Stimulated activated CD4-positive, alpha-beta T cell treated with anti-CD3 and anti-CD28 coated beads, Interleukin-12 subunit alpha, Interleukin-12 subunit beta, amount 100 ng/mL, for 48 hours (primary cell): ENCODE measurements at places on chromosomes 5 and 9.

DNA sequence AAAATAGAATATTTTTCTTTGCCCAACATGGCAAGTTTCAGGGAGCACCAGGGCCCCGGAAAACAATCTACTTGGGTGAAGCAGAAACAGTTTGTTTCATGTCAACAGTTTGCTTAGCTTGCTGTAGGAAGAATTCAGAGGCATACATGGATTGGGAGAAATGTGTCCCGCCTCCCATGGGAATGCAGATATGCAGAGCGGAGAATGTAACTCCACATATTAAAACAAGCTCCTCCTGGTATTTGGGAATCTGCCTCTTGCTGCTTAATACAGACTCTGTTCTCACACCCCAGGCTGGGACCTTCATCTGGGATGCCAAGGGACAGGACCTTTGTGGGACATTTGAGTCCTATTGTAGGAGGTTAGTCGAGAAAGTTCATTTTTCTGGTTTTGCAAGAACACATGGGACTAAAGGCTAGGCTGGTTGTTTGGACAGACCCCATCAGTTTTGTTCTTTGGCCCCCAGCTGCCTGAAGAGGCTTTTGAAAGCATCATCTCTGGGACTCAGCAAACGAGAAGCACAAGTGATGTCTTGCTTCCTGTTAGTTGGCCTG, 220.5 kb upstream of the ADRA1B start:
- DNase-seq = no peak

- DNase-seq = no peak
Observed at GRCh38 chr5:61289241-61289640, 42.8 kb upstream of the ZSWIM6 start.

- no peak for DNase-seq
Observed at GRCh38 chr9:70421272-70422180, 7.1 kb upstream of the KLF9 start.

DNA sequence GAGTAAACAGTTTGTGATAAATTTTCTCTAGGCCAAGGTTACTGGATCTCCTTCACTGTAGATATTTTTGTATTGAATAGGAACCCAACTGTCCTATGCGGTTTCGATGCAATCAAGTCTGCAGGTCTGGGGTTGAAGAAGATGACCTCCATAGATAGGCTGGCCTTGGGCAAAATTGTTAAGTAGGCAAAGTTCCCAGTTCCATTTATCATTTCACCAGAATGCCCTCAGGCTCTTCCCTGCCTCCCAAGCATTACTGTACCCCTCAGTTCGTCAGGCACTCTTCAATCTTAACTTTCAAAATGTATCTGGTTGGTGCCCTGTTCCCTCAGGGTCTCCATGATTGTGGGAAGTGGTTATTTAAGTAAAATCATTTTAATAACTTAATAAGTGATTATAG, 1802.9 kb upstream of the WWC1 start:
- no peak for DNase-seq

- no peak for DNase-seq
Observed at GRCh38 chr9:132409828-132410528, at the start of gene CFAP77. TSS of gene CFAP77 (plus strand) at chr9:132410211. CDS start at chr9:132410272, 61 bp downstream.

GRCh38 chr9:17760250-17760649, 181.4 kb downstream of the SH3GL2 start:
- DNase-seq = no peak

GRCh38 chr5:56147659-56148230, 85.4 kb downstream of the ANKRD55 start:
- DNase-seq = no peak

- DNase-seq = no peak
Observed at GRCh38 chr5:149794487-149794971, 64.4 kb downstream of the PPARGC1B start.

GRCh38 chr5:4862500-4862899, 277.6 kb upstream of the ADAMTS16 start:
- no peak for DNase-seq

DNA sequence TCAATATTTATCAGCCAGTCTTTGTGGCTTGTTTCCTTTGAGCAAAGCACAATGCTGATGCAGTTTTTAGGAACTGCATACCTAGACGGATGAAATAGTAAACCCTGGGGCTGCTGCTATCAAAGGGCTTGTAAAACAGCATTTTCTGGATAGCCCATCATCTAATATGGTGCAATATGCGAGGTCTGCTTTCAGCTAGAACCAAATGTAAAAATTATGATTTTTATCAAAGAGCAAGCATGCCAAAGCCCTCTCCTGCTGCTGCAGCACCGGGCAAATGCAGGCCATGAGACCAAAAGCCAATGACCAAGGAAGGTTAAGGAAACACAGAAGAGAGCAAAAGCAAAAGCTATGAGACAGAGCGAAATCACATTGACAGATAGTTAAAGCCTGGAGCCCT, 1000.4 kb downstream of the MAT2B start:
- no peak for DNase-seq

- DNase-seq = no peak
Observed at GRCh38 chr5:124634228-124634739, 112.2 kb downstream of the ZNF608 start.

DNA sequence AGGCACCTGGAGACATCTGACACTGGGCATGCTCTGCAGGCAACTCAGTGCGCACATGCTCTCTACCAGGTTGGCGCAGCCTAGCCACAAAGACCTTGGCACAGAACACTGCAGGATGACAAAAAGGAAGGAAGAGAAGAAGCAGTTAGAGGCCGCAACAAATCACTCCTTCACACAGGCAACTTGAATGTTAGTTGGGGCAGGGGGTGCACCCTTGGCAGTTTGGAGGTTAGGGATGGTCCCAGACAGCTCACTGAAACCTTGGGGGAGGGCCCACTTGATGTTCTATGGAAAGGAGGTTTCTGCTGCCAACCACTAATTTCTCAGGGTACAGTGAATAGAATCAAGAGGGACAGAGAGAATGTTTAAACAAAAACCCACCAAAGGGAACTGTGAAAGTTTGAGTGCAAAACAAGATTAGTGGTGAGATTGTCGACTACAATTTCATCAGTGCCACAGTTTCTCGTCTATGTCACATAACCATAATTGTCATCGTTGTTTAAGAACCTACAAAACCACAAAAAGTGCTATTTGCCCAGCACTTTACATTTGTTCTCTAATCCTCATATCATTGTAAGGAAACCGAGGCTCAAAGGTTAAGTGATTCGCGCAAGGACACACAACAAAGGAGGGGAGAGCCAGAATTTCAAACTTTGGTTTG, 48.7 kb downstream of the FBXW11 start:
- DNase-seq = peak; percentile 54

DNA sequence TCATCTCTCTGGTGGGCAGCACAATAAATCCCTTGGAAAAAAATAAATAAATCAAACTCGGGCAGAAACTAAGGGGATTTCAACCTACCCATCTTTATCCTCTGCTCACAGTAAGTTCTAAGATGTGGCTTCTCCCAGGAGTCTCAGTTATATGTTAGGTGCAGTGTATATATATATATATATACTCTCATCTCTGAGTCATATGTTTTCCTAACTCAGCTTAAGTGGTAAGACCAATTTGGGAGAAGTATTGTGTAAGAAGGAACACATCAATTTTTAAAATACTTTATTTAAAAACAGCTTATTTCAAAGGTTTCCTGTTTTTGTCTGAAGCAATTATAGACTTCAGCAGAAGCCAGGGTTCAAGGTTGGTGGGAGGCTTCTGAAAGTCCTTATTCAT, 20.3 kb upstream of the OSMR start:
- DNase-seq = no peak

DNA sequence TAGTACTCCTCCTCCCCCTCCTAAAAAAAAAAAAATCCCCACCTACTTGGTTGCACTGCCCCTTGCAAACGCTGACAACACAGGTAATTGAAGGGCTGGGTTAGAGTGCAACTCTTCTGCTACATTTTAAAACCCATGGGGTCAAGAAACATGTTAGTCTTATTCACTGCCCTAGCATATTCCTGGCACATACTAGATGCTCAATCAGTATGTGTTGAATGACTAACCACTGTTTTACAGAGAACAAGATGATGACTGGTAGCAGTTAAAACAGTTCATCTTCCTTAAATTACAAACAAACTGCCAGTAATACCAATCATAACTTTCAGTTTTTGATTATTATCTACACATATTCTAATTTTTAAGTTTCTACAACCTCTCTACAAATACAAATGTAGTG, 124.4 kb downstream of the NFIB start:
- no peak for DNase-seq

DNA sequence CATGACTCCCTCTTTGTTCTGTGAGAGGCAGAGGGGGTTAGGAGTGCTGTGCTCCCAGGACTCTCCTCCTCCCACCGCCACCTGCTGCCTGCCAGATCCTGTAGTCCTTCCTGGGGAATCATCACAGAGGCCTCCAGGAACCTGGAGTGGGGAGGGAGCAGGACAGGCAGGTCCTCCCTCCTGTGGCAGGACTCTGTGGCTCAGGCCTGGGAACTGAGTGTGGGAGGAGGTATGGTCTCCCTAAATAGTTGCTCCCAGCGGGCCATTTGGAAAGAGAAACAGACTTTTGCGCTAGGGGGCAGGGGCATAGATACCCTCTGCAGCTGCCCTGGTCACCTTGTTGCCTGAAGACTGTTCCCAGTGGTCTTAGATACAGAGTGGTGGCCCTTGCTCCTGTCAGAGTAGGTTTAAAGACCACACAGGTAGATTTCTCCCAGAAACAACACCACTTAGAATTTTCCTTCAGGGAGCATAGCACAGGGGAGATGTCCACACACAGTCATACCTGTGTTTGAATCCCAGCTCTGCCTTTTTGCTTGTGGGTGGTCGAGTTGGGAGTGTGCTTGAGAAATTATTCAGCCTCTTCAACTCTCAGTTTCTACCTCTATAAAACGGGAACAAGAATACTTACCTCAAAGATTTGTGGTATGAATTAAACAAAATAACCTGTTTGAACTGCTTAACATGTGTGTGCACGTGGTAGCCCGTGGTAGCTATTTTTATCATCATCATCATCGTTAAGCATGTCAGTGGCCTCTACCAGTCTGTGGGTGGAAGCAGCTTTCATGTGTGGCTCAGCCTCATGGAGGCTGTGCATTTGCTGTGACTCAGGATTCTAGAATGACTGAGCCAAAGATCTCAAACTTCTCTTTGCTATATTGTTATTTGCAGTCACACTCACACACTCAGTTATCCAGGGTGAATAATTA, 55.8 kb downstream of the SLC22A5 start:
- peak; percentile 58 for DNase-seq

- DNase-seq = no peak
Observed at GRCh38 chr9:130842545-130842944, 7.5 kb downstream of the ABL1 start.
